ENCODE measurements at places on chromosomes 2 and 18.

DNA sequence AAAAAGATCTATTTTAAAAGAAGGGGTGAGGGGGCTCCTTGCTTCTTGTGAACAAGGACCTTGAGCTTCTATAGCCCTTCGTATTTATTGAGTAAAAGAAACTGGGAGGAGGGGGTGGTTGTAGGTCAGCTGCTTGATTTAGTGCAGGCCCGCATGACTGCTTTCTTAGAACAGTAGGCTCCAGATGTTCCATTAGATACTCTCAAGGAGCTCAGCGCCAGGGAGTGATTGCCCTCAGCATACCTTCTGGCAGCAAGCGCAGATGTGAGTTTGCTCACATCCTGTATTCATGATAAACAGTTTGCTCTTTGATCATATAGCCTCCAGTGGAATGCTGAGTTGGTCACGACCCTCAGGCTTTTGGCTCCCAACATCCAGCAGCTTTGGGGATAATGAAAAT lies 108.9 kb upstream of the XPO1 start:
- no peak for DNase-seq

- DNase-seq = no peak
These were observed 22.9 kb downstream of the WIPF1 start for GRCh38 chr2:174574657-174575056.

- no peak for DNase-seq
These were observed 46.5 kb upstream of the SLC30A6 start for GRCh38 chr2:32119161-32119560.

- no peak for DNase-seq
These were observed 237.3 kb upstream of the KLHL14 start for GRCh38 chr18:33010149-33010548.

GRCh38 chr2:199449455-199449854 lies 8.3 kb downstream of the SATB2 start:
- no peak for DNase-seq

- DNase-seq = no peak
These were observed 11.6 kb downstream of the RAB12 start for GRCh38 chr18:8620845-8621244.

DNA sequence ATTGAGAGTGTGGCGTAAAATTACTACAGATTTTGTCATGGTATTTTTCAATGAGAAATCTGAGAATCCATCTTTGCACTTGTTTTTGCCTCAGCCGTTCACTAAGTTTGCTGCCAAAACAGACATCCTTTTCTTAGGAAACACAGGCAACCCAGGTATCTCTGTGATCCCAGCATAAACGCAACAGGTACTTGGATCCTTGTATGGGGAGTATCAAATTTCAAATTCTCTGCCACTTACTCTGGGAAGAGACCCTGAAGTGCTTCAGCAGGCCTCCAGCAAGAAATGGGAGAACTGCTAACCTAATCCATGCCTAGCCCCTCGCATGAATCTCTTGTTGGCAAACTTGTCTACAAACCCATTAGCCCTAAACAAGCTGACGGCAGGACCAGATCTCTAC lies 83.1 kb downstream of the BCL11A start:
- DNase-seq = no peak

DNA sequence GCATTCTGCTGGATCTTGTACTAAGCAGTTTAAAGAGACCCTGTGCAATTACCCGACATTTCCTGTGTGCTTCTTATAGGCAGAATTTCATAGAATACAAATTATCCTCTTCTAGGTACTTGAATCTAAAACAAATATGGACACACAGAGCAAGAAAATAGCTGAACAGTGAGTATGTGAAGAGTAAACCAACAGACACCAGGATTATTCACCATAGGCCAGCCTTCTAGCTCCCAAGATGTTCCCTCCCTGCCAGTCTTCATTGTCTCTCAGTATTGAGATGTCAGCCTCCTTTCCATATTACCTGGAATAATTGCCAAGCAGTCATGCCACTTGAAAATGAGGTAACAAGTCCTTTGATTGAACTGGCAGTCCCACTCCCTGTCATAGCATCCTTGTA lies 187.1 kb downstream of the PTPRM start:
- no peak for DNase-seq

DNA sequence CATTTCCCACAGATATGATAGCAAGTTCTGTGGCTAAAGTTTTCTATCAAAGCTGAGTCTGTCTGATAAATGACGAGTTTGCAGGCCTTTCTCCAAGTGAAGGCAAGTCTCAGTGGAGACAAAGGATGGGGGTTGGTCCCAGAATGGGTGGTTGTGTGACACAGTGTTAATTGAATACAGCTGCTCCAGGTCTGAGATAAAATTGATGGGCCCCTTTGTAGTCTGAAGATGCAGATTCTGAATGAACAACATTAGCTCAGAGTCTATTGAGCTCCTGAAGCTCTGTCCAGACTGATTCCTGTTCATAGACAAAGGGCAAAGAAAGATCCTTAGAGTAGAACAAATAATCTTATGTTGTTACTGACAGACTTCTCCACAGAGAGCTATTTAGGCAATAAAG lies 296.9 kb upstream of the CYRIA start:
- DNase-seq = no peak

DNA sequence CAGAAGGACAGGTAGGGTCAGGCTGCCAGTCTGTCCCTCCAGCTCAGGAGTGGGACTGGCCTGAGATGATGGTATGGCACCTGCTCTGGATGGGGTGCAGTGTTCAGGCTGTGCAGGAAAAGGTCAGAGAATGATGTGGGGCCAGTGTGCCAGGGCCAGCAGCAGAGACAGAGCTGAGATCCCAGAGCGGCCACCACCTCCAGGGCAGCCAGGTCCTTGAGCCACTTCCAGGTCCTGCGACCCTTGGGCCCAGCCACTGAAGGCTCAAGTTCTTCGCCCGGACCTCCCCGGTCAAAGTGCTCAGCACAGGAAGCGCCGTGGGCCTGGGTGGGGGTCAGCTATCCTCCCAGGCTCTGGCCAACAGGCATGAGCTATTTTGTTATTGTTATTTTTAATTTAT lies 12.1 kb upstream of the ARMC9 start:
- DNase-seq = no peak

DNA sequence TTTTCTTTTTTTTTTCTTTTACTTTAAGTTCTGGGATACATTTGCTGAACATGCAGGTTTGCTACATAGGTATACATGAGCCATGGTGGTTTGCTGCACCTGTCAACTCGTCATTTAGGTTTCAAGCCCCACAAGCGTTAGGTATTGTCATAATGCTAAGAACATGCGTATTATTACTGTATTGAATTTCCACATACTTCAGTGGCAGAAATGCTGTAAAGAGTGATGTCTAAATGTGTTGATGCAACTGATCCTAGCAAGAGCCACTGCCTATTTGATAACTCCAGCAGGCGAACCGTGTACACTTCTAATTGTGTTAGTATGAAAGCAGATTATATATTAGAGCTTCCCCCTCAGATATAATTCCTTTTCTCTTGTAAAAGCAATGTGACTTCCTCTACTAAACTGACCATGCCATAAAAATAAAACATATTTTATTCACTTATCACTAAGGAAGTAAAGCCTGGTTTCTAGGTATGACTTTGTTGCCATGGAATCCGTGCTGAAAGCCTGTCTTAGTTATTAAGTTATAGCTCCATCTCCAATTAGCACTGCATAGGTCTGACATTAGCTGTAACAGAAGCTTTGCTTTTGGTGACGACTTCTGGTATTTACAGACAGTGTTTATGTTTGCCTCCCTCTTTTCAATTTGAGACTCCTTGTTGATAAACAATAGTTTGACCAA lies 280.0 kb downstream of the GALR1 start:
- DNase-seq = no peak

- DNase-seq = no peak
These were observed 27.0 kb downstream of the MFSD6 start for GRCh38 chr2:190435031-190435670.

- no peak for DNase-seq
These were observed 108.8 kb downstream of the LPIN1 start for GRCh38 chr2:11855064-11855760.

DNA sequence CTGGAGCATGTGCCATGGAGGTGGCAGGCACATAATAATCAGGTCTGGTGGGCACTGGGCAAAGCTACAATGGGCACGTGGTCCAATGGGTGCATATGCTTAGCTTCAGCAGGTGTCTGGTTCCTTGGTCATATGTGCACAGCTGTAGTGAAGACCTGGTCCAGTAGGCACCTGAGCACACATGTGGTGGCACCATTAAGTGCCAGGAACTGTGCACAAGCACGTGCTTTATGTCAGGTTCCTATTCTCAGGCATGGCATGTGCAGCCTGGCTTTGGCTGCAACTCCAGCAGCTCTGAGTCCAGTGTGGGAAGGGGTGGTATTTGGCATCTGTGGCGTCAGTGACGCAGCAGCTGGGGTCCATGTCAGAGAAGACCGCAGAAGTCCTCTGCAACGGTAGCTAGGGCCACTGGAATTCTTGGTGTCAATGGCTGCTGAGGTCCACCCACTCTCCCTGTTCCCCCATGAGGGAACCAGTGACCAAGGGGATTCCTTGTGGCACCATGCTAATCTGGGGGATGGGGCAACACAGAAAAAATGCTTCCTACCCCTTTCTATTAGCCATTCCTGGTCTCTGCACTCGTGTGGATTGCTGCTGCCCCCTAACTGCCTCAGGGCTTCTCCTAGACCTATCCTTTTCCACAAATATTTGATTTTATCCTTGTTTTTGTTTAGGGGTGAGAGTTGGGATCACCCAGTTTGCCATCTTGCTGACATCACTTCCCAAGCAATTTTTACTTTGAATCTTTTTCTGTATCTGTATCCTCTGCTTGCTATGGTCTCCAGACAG lies 262.9 kb upstream of the MAP2 start:
- no peak for DNase-seq

GRCh38 chr2:138104071-138104470 lies 139.8 kb downstream of the HNMT start:
- DNase-seq = no peak

DNA sequence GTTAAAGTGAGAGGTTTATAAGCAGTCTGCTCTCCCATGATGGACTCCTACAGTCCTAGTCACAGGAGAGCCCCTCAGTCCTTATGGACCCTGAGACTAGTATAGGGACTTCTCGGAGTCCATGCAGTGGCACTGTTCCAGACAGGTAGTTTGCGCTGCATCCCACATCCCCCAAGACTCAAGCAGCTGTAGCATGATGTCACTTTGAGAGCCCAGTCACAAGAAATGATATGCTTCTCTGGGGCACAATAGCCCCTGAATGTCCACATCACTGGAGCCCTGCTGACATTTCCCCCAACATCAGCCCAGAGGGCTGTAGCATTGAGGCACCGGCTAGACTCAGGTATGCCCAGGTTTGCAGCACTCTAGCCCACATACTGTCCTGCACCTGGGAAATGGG lies 220.1 kb downstream of the OTX1 start:
- no peak for DNase-seq

DNA sequence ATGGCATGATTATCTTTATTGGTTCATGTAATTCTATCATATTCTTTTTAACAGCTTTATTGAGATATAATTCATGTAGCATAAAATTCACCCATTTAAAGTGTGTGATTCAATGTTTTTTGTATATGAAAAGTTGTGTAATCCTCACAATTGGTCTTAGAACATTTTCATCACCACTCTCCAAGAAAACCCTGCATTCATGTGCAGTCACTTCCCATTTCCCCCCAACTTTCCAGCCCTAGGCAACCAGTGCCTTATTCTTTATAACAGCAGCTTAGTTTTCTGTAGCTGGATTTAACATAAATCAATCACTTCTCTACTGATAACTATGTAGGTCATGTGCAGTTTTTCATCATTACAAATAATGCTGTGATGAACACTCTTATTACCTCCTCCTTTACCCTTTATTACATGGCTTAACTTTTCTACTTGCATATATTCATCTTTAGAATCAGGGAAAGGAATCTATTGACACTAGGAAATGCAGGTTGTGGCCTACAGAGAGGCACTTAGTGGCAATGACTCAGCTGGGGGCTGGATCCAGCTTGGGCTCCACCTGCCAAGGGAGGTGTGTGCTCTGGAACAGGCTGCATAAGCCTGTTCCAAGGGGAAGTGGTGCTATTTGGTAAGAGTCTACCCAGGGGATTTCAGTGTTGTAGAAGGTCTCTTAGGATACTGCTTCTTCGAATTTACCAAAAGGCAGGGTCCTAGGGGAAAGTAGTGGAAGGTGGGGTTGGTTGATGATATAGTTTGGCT lies 89.1 kb downstream of the ETAA1 start:
- no peak for DNase-seq

GRCh38 chr2:112794131-112794733 lies 9.9 kb upstream of the IL1A start:
- no peak for DNase-seq

GRCh38 chr2:234829074-234829455 lies 122.8 kb upstream of the SH3BP4 start:
- no peak for DNase-seq

DNA sequence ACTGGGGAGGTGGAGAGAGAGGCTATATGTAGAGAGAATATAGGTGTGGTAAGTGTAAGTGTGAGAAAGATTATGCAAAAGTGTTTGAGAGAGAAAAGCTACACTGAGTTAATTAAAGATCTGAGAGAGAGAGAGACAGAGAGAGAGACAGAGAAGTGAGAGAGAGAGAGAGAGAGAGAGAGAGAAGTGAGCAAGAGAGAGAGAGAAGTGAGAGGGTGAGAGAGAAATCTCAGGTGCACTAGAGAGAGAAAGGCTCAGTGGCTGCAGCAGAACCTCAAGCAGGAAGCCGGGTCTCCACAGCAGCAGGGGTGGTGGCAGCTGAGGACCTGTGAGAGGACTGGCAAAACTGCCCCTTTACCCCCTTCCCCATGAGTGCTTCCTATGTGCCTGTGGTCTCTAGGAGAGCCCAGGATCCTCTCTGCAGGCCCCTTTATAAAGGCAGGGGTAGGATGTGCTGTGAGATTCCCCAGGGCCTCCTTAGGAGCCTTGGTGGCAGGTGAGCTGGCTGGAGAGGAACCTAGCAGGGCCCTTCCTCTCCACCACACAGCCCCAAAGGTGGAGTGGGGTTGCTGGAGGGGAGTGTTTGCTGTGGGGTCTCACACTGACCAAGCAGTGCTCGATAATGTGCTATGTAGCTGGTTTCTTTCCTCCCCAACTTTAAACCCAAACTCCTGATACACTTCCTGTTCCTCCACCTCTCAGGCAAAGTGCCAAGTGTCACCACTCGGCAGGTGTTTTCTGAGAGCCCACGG lies 52.6 kb downstream of the SLC4A5 start:
- DNase-seq = no peak

GRCh38 chr2:82301506-82301905 lies 1997.0 kb upstream of the LRRTM1 start:
- DNase-seq = no peak

DNA sequence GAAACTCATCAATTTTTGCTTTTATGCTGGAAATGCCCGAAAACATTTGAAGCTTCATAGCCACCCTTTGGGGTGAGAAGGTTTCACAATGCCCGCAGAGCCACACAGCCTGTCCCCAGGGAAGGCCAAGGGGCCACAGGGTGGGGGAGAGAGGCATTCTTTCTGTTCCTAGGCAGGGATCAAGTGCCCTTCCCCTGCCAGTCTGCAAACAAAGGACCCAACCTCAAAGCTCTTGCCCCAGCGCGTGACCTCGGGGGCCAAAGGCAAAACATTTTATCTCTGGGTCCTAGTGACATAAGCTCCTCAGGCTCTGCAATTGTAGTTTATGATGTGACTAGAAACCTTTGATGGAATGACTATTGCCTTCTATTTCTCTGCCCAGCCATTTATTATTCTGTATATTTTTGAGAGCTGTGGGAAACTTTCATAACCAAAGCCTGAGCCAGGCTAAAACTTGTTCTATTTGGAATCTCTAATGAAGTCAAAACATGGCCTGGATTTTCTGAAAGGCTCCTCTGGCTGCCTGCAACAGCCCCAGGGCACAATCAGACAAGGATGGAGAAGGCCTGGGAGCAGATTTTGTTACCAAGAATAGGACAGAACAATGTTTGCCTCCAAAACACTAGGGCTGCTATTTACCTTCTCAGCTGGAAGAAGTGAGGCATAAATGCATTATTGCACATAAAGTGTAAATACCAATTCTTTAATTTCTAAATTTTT lies 137.2 kb upstream of the KCTD1 start:
- no peak for DNase-seq

All from caudate nucleus (tissue), 63 donors.